ENCODE measurements at places on chromosomes 13 and 19. TPM values are rescaled to one million over a fixed set of nuclear protein-coding genes. Genes with fewer than 3 reads are reported as not detected.

SERTAD1 gene
- 31.1 TPM for total RNA-seq

FLT3LG gene
- total RNA-seq, result 1.00 TPM

C1QTNF9B gene
- not detected for total RNA-seq

ZNF667 gene
- 2.7 TPM for total RNA-seq

TSKS gene
- total RNA-seq, result 0.34 TPM

Data from nasal cavity respiratory epithelium epithelial cell of viscerocranial mucosa (primary cell).